CD8-positive, alpha-beta T cell (primary cell): ENCODE measurements at places on chromosomes 16 and 17.

GRCh38 chr16:79082970-79083369, 517.6 kb downstream of the MAF start:
- DNase-seq, result no peak

- no peak for DNase-seq
Observed at GRCh38 chr17:3723188-3723555, 531 bp upstream of the HASPIN start.

GRCh38 chr16:23729503-23730424, 16.7 kb upstream of the ERN2 start:
- no peak for DNase-seq

DNA sequence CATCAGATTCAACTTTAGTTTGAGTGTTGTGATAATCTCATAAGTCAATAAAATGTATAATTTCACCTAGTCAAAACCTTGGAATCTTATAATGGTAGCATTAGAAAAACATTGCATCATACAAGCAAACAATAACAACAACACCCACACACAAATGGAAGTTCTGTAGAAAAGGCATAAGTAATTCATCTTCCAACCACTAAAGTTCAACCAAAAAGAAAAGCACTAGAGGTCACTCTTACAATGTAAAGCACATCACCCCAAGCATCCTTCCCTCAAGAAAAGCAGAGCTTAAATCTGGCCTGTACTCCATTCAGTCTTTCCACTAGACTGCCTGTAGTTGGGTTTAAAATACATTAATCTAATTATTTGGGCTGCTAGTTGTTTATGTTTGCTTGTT, 1.8 kb downstream of the CNTNAP4 start:
- no peak for DNase-seq

- DNase-seq, result no peak
Observed at GRCh38 chr16:24755201-24755874, 25.9 kb downstream of the TNRC6A start.

DNA sequence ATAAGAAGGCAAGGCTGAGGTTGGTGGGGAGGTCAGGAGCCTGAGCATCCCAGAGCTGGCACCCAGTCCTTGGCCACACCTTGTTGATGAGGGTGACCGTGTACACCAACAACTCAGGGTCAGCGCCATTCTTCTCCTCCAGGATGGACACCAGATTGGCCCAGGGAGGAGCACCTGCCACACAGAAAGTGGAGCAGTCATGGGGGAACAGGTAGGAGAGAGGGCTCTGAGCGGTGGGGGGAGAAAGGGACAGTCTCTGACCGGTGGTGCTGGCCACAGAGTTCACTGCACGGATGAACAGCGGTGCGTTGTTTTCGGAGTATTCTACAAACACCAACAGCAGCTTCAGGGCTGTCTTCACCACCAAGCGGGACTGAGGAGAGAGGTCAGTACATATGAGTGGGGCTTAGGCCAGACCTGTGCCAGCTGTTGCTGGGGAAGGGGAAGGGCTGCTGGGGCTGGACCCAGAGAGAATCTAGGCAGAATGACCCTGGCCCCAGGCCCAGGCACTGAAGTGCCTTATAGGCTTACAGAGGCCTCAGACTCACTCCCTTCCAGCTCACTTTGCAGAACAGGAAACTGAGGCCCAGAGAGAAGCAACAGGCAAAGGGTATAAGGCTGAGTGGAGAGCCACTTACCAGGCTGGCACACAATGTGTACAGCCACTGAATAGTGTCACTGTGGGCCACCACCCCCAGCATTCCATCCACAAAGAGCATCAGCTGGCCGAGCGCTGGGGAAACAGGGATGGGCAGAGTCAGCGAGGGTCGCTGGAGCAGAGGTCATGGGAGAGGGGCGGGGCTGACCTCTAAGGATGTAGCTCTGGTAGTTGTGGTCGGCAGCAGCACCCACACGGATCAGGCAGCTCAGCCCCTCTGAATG, 9.6 kb downstream of the FHOD1 start:
- no peak for DNase-seq

DNA sequence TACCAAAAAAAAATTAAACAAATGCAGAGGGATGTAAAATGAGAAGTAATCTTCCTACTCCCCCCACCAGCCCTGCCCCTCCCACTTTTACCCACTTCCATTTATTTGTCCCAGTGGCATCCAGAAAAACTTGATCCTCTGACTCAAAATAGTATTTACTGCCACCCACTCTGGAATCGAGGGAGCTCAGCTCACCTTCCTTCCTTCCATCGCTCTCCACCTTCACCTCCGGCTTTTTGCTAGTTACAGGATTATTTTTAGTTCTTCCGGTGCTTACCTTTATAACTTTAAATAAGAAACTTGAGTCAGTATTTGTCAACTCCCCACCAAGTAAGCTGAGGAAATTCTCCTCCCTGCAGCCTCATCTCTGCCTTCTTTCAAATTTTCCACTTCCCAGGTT, 94.9 kb downstream of the AMFR start:
- no peak for DNase-seq

DNA sequence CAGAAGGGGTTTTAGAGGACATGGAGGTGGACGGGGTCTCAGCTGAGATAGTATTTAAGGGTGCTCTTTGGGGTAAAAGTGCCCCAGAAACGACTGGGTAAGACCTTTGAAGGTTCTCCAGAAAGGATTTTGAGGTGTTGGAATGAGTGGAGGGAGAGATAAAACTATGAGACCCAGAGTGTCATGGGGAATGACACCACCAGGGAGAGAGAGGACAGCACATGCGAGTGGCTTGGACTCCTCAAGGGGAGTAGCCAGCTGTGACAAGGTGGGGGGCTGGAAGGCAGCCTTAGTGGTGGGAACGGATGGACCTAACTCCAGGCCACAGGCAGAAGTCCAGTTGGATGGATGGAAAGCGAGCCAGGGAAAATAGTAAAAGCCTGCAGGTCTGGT, 19.2 kb upstream of the PITPNM3 start:
- DNase-seq, result no peak

DNA sequence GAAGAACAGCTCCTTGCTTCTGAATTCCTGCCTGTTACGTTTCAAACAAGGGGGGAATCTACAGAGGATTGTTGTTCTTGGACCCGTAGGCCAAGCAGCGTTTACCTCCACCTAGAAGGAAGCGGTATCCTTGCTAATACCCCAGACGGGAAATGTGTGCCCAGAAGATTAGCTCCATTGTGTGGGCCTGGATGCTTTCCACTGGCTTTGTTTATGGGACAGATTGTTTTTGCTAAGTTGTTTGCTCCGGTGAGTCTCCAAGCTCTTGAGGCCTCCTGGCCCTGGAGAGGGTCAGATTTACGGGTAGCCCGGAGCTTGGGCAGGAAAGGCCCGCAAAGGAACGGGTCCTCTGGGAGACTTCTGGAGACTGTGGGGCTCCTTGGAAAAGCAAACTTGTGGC, 28.4 kb upstream of the MRTFB start:
- DNase-seq, result no peak

DNA sequence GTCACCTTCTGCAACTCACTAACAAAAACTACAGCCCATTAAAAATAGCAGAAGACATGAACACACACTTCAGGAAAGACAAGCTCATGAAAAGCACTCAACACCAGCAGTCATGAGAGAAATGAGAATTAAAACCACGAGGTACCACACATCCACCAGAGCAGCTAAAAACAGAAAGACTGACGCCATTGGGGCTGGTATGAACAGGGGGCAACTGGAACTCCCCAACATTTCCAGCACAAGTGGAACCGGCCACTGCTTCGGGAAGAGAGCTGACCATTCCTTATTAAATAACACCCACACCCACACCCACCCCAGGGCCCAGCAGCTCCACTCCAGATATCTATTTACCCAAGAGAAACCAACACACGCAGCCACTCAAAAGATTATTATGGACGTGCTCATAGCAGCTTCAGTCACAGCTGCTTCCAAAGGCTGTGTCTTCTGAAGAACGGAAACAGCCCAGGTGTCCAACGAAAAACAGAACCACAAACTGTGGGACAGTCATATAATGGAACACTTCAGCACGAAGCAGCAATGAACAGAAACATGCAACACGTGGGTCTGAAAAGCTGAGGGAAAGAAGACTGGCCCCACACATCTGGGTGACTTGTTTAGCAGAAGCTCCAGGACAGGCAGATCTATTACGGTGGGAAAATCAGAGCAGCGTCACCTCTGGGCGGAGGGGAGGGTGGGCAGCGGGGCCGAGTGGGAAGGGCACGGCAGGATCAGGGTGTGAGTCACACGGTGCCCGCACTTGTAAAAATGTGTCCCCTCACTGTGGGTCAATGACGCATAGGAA, 41.1 kb downstream of the KLHDC4 start:
- peak; percentile 53 for DNase-seq

- DNase-seq, result no peak
Observed at GRCh38 chr16:27572711-27573110, 22.8 kb downstream of the KATNIP start.
